ENCODE measurements at places on chromosomes 1 and 21. TPM values are rescaled to one million over a fixed set of nuclear protein-coding genes. Genes with fewer than 3 reads are reported as not detected.

LRRC38 gene
- total RNA-seq = not detected

AMY2A gene
- not detected for total RNA-seq

CNN3 gene
- total RNA-seq = 99.6 TPM

LCE2C gene
- total RNA-seq = not detected

FNDC10 gene
- total RNA-seq = 1.4 TPM

BTG2 gene
- total RNA-seq = 83.2 TPM

LCE3D gene
- not detected for total RNA-seq

AMY1B gene
- not detected for total RNA-seq

CBR3 gene
- total RNA-seq = 21.0 TPM

LCE1B gene
- total RNA-seq = not detected

AVPR1B gene
- total RNA-seq = not detected

ELAPOR1 gene
- total RNA-seq = 2.1 TPM

PRAMEF33 gene
- total RNA-seq = not detected

CCT3 gene
- 141 TPM for total RNA-seq

NR0B2 gene
- not detected for total RNA-seq

RGS13 gene
- total RNA-seq = 1.4 TPM

EDARADD gene
- 0.66 TPM for total RNA-seq

CD1B gene
- total RNA-seq = 1.9 TPM

KRTAP21-3 gene
- total RNA-seq = not detected

ZNF683 gene
- not detected for total RNA-seq

PYHIN1 gene
- 2.9 TPM for total RNA-seq

CDA gene
- total RNA-seq = not detected

ZBED6 gene
- total RNA-seq = 18.3 TPM

RGS4 gene
- 0.82 TPM for total RNA-seq

MFSD2A gene
- total RNA-seq = 3.9 TPM

CFAP74 gene
- total RNA-seq = not detected

TGFBR3 gene
- total RNA-seq = 277 TPM

TNNI3K gene
- total RNA-seq = 0.98 TPM

HTR6 gene
- total RNA-seq = not detected

CNTN2 gene
- not detected for total RNA-seq

OR10J5 gene
- not detected for total RNA-seq

AMY1A gene
- total RNA-seq = not detected

CSTB gene
- 61.4 TPM for total RNA-seq

PGLYRP4 gene
- not detected for total RNA-seq

NKAIN1 gene
- total RNA-seq = not detected

FMO2 gene
- total RNA-seq = 158 TPM

HCRTR1 gene
- total RNA-seq = not detected
